LHCN-M2 (cell line): ENCODE measurements at places on chromosomes 2 and 18. TPM values are rescaled to one million over a fixed set of nuclear protein-coding genes. Genes with fewer than 3 reads are reported as not detected.

The ZNF24 gene
- 28.0 and 33.3 TPM in 2 replicates for total RNA-seq

The NEB gene
- 0.32 and 2.6 TPM in 2 replicates for total RNA-seq

The ZSWIM2 gene
- total RNA-seq, result 0.06 TPM in 1 of 2 replicates, not detected in the other

The EIF2AK3 gene
- 10.3 and 11.1 TPM in 2 replicates for total RNA-seq

The VSNL1 gene
- 0.98 and 2.4 TPM in 2 replicates for total RNA-seq

The GALM gene
- total RNA-seq, result 31.0 and 33.9 TPM in 2 replicates

The IL1RL2 gene
- total RNA-seq, result 0.57 and 1.2 TPM in 2 replicates

The ADD2 gene
- not detected in 2 replicates for total RNA-seq

The CDCA7 gene
- 14.1 and 16.3 TPM in 2 replicates for total RNA-seq

The NOTO gene
- not detected in 2 replicates for total RNA-seq

The PLEK gene
- total RNA-seq, result not detected in 2 replicates

The PSMA8 gene
- total RNA-seq, result not detected in 2 replicates

The TEX44 gene
- total RNA-seq, result not detected in 2 replicates

The TCF23 gene
- not detected in 2 replicates for total RNA-seq

The LHCGR gene
- total RNA-seq, result not detected in 2 replicates

The FAP gene
- 102 and 115 TPM in 2 replicates for total RNA-seq

The MC2R gene
- not detected in 2 replicates for total RNA-seq

The AQP12A gene
- not detected in 2 replicates for total RNA-seq

The SLC9A2 gene
- not detected in 2 replicates for total RNA-seq

The FAM228A gene
- not detected in 2 replicates for total RNA-seq

The MEP1B gene
- total RNA-seq, result not detected in 2 replicates

The NOL4 gene
- total RNA-seq, result not detected in 2 replicates

The C2orf72 gene
- total RNA-seq, result 0.06 and 0.13 TPM in 2 replicates

The ASB18 gene
- total RNA-seq, result not detected in 2 replicates

The TUBA4B gene
- not detected in 2 replicates for total RNA-seq

The FSHR gene
- not detected in 2 replicates for total RNA-seq

The ICOS gene
- not detected in 2 replicates for total RNA-seq

The PLEKHM3 gene
- 3.7 and 7.5 TPM in 2 replicates for total RNA-seq

The ZAP70 gene
- total RNA-seq, result 0.40 TPM in 1 of 2 replicates, not detected in the other

The AKAIN1 gene
- not detected in 2 replicates for total RNA-seq

The PDCL3 gene
- 16.3 and 23.8 TPM in 2 replicates for total RNA-seq

The TMEM178A gene
- total RNA-seq, result 0.06 and 0.40 TPM in 2 replicates

The ABCB11 gene
- total RNA-seq, result not detected in 2 replicates

The XDH gene
- total RNA-seq, result 0.06 and 0.51 TPM in 2 replicates

The DOK6 gene
- not detected in 2 replicates for total RNA-seq
